ENCODE measurements at places on chromosomes 2 and 18.

DNA sequence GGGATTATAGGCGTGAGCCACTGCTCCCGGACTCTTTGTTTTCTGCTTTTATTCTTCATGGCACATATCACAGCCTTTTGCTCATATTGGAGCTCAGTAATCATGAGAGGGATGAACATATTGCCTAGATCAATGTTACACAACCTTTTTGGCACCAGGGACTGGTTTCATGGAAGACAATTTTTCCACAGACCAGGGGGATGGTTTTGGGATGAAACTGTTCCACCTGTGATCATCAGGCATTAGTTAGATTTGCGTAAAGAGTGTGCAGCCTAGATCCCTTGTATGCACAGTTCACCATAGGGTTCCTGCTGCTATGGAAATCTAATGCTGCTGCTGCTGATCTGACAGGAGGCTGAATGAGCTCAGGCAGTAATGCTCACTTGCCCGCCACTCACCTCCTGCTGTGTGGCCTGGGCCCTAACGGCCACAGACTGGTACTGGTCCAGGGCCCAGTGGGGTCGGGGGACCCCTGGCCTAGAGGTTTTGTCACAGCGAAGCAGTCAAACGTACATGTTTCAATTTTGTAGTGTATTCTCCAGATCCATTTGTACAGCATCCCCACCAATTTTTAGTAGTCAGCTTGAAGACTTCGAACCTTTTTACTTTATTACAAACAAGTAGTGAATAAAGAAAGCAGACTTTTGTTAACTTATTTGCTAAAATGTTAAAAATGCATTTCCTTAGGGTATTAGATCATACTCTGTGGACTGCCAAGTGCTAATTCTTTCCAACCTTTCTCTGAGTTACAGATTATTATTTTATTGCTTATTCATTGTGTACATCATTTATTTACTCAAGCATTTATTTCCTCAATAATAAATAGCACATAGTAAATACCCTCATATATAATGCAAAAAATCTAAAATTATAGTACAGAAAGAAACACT lies 6.2 kb downstream of the DAW1 start:
- no peak for DNase-seq

- DNase-seq: no peak
These were observed 93.7 kb downstream of the MAIP1 start for GRCh38 chr2:200049086-200049485.

- no peak for DNase-seq
These were observed 1.4 kb downstream of the GCFC2 start for GRCh38 chr2:75709297-75709696.

GRCh38 chr2:7609974-7610373 lies 692.8 kb downstream of the RNF144A start:
- no peak for DNase-seq

DNA sequence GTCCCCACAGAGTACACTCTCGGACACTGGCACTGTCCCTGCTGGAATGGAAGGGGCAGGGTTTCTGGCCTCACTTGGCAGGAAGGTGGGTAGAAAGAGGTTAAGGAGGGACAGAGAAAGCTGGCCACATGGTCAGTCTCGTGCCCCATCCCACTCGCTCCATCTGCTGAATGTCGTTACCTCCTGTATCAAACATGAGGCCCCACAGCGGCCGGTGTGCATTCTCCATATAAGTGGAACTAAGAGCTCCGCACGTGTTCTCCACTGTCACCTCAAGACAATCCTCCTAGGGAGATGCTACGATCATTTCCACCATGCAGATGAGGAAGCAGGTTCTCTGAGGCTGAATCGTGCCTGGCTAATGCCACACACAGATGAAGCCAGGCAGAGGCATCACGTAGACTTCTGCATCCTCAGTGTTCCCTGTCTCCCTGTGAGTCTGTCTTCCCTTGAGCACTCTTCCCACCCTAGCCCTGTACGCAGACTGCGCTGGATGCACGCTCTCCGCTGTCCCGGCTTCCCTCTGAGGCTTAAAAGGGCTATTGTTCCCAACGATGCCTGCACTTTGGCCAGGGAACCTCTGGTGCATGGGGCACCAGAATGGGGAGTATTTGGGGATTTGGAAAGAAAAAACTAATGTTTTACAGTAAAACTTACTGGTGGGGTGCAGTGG lies 35.1 kb downstream of the MAL start:
- no peak for DNase-seq

- DNase-seq: no peak
These were observed 140.0 kb downstream of the SMAD7 start for GRCh38 chr18:48810805-48811204.

DNA sequence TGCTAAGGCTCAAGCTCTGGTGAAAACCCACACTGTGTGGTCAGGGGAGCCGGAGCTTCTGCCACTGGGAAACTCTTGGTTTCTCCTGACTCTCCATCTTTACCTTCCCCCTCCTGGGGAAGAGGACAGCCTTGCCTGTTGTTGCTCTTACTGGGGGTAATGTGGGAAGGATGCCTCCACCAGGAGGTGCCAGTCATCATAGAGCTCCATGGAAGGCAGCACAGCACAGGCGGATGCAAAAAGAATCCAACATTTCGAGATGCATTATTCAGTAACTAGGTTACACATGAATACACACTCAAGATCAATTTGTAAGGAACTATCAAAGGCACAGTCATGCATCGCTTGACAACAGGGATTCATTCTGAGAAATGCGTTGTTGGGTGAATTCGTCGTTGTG lies 322.6 kb downstream of the AFF3 start:
- peak; percentile 8 for DNase-seq

- no peak for DNase-seq
These were observed 980 bp upstream of the RNPEPL1 start for GRCh38 chr2:240567137-240567871.

- no peak for DNase-seq
These were observed 101.0 kb downstream of the UNC80 start for GRCh38 chr2:209872675-209873074.

GRCh38 chr2:222946700-222947287 lies 86.0 kb downstream of the ACSL3 start:
- no peak for DNase-seq

DNA sequence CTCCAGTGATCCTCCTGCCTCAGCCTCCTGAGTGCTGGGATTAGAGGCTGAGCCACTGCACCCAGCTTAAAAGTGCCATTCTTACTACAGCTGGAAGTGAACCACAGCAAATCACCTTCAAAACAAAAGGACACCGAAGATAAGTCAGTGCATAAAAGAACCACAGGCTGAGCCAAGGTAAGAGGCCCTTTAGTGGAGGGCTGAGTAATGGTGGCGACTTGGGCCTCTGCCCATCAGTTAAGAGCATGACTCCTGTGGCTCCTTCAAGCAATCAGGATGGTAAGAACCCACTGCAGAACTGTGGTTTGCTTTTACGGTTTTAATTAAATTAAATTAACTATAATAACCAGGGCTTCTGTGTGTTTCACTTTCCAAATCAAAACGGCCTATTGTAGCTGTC lies 75.1 kb downstream of the CTAGE1 start:
- no peak for DNase-seq

DNA sequence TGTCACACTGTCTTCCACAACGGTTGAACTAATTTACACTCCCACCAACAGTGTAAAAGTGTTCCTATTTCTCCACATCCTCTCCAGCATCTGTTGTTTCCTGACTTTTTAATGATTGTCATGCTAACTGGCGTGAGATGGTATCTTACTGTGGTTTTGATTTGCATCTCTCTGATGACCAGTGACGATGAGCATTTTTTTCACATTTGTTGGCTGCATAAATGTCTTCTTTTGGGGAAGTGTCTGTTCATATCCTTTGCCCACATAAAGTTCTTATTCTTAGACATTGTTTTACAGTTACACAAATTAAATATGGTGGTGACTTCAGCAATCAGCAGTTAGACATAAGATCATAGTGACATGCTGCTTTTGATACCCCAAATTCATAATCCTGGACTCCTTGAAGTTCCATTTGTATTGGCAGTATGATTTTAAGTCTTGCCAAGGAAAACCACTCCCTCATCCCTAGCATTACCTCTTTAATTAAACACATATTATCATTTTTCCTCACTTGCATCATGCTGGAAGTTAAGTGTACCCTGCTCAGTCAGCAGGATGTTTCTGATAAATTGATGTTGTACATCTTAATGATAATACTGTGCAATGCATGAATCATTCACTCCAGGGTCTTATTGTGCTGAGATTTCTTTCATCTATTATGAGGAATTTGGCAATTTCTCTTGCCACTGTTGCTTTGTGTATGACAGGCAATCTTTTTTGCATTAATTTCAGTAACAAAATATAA lies 67.6 kb upstream of the STAT1 start:
- no peak for DNase-seq

DNA sequence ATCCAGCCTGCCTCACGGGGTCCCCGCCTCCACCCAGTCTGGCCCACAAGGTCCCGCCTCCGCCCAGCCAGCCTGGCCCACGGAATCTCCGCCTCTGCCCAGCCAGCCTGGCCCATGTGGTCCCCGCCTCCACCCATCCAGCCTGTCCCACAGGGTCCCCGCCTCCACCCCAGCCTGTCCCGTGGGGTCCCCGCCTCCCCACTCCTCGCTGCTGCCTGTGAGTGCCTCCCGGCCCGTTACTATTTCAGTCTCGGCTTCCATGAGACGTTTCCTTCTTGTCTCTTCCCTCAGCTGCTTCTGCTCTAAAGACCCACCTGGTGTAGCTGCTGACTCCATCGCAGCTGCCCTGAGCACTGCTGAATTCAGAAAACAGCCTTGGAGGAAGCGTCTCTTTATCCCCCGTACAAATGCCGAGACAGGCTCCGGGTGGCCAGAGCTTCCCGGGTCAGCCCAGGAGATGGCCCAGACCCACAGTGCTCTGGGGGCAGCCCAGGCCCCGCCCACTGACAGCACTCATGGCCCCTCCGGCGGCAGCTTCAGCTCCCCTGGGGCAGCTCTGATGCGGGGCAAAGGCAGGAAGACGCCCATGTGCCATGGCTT lies 69.8 kb downstream of the NFATC1 start:
- DNase-seq: no peak

DNA sequence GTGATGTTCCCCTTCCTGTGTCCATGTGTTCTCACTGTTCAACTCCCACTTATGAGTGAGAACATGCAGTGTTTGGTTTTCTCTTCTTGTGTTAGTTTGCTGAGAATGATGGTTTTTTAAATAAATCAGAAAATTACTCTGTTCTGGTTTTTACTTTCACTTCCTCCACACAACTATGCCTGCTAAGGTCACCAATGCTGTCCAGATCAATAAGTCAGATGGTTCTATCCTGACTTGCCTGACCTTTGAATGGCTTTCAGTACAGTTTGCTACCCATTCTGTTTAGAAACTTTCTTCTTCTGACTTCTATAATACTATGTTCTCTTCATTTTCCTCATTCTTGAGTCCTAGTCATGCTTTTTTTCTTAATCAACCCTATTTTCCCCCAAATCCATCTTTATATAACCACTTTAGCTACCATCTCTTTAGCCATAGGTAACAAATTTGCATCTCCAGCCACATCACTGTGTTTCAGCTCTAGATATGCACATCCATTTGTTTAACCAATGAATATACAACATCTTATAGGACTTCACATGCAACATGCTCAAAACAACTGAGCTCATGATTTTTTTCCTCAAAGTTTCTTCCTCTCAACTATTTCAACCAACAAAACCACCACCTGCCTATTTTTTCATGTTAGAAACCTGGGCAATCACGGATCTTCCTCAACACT lies 58.8 kb upstream of the SLC38A11 start:
- DNase-seq: no peak

GRCh38 chr2:16678964-16679363 lies 13.3 kb upstream of the CYRIA start:
- DNase-seq: no peak

DNA sequence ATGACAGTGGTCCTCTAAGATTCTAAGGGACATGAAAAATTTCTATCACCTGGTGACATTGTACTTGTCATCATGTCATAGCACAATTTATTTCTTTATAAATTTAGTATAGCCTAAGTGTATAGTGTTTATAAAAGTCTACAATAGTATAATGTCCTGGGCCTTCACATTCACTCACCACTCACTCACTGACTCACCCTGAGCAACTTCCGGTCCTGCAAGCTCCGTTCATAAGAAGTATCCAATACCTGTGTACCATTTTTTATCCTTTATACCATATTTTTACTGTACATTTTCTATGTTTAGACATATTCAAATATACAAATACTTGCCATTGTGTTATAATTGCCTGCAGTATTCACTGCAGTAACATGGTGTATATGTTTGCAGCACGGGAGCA lies 72.8 kb upstream of the DSEL start:
- no peak for DNase-seq

GRCh38 chr2:127217470-127218325 lies 2.4 kb downstream of the CYP27C1 start:
- DNase-seq: no peak

DNA sequence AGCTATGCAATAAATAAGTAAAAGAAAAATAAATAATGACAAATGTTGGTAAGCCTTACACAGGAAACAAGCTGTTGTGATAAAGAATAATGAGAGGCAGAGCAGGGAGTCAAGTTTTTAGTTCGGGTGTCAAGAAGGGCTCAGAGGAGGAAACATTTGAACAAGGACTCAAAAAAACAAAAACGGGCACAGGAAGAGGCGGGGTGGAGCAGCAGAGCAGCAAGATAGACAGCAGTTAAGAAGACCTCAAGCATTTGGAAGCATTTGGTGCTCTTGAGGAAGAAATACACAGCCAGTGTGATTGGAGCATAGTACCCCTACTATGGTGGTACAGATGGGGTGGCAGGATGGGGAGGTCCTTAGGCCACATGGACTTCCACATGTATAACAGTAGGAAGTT lies 2.8 kb downstream of the TMEM169 start:
- DNase-seq: peak; percentile 74

DNA sequence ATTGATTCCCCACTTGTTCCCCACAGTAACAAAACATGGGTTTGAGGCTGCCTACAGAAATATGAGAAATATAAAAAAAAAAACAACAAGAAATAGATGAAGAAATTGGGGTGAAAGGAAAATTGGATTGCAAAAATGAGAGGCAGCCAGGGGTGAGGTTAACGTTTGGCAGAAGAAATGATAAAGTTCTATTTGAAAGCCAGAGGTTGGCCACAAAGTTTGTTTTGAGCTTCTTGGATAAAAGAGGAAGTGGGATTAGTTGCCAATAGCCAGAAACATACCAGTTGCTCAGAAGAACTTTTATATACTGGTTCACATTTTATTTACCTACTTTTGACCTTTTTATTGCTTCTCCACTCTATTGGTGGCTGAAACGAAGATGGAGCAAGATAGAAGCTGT lies 67.5 kb downstream of the FASTKD2 start:
- no peak for DNase-seq

DNA sequence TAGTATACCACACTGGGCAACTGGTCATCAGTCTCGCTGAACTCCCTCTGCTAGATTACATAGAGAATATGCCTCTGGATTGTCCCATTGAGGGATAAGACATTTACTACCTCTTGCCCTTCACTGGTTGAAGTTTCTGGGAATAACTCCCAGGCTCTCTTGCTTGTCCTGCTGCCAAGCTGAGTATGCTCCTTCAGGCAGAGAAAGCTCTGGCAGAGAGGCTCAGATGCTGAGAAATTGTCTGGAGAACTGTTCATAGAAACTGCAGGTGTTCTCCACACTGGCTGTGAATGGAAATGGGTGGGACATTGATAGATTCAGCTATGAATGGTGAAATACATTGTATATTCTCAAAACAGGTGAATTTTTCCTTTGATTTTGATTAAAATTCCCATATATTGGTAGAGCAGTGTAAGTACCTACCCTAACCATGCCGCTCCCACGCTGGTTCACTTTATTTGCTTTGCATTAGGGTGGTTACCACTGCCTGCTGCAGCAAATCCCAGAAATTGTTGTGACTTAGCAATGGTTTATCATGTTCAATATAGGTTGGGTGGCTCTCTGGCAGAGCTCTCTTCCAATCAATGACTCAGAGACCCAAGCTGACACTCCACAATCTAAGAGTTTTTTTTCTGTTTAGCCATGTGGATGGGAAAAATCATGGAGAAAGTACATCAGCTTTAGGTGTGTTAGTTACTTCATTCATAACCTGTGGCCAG lies 36.7 kb downstream of the FAM117B start:
- no peak for DNase-seq
